ENCODE measurements at places on chromosomes 2 and 18.

DNA sequence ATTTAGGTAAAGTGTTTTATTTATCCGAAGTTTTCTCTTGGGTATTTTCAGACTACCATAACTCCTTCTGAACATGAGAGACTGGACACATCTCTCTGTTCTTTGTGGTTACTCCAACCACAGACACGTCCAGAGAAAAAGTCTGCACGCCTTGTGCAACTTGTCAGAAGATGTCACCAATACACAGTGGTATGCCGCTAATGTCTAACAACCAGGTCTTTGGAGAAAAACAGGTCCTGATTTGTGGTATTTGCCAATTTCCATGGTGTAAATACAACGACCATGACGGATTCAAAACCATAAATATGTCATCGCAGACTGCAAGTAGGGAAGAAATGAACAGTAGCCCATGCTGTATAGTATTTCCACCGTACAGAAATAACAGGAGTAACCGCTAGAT lies 620.6 kb upstream of the ID2 start:
- no peak for DNase-seq

GRCh38 chr18:7600528-7601245 lies 33.6 kb downstream of the PTPRM start:
- DNase-seq = no peak

GRCh38 chr2:181431674-181432073 lies 25.5 kb upstream of the ITGA4 start:
- DNase-seq = no peak

DNA sequence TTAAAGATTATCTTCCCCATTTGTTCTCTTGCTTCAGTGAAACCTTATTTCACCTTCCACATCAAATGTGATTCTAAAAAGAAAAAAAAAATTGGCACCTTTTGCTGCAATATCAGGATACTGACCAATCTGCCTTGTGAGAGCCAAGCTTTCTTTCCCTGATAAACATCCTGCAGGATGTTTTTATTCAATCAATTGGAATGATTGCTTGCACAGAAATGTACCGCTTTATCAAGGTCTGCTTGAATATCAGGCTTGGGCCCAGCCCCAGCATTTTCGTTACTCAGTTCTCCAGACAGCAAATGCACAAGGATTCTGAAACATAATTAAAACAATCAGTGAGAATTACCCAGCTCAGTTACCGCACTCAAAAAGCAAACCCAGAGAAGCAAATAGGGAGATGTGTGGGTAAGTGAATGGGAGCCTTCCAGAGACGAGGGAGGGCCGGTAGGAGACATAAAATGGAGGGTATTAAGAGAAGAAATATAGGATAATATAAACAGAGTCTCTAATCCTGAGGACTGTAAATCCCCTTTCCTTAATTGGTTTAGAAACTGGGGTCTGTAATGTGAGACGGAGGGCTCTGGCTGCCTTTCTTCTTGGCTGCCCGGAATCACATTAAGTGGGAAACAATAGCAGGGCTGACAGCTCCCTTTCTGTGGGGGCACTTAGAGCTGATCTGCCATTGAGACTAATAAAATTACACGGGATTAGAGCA lies 291.8 kb downstream of the ICOS start:
- no peak for DNase-seq

- no peak for DNase-seq
These were observed 24.7 kb downstream of the TGFA start for GRCh38 chr2:70528929-70529328.

- DNase-seq = no peak
These were observed 22.6 kb upstream of the GAREM2 start for GRCh38 chr2:26150243-26150642.

GRCh38 chr18:74497324-74497676 lies 1.1 kb downstream of the CNDP2 start:
- no peak for DNase-seq

GRCh38 chr2:221518935-221519625 lies 53.0 kb downstream of the EPHA4 start:
- DNase-seq = no peak

DNA sequence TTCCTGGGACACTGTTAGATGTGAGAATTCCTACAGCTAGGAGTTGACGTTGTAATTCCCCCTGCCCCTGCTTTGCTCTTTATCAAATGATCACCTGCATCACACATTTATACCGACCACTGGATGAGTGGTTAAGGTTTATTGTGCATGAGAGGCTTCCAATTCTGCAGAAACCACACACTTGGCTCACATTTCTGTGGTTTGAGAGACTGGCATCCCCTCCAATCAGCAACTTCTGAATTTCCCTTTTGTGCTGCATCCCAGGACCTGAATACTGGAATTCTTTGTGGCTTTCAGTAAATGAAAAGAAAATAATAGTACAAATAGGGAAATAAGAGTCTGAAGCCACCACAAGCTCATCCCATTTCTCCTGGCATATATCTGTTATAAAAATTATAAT lies 628.7 kb upstream of the PIK3C3 start:
- no peak for DNase-seq

DNA sequence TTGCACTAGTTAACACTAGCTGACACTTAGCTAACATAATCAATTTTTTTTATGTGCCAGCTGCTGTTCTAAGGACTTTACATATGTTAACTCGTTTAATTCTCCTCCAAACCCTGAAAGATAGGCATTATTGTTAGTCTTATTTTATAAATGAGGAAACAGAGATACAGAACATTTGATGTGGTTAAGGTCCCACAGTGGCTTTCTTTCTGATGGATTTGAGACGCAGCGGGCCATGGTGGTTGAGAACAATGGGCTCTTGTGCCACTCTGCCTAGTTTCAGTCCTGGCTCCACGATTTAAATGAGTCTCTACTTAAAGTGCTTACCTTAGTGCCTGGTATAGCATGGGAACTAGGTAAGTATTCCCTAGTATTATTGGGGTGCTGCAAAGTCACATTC lies 201.9 kb upstream of the SPRED2 start:
- DNase-seq = no peak

DNA sequence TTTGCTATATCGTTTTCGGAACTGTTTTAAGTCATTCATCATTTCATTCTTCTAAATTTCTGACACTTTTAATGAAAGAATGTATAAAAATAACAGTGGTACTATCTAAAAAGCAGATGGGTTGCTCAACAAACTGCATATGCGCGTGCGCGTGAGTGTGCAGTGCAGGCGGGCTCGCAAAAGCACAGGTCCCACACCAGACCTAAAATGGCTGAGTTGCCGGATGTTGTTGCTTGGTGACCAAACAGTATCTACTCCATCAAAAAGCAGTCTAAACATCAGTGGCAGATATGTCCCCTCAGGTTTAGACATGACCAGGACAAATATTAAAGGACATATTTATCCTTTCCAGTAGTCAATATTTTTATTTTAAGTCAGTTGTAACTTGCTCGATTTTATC lies 5.1 kb downstream of the NOL4 start:
- DNase-seq = no peak

DNA sequence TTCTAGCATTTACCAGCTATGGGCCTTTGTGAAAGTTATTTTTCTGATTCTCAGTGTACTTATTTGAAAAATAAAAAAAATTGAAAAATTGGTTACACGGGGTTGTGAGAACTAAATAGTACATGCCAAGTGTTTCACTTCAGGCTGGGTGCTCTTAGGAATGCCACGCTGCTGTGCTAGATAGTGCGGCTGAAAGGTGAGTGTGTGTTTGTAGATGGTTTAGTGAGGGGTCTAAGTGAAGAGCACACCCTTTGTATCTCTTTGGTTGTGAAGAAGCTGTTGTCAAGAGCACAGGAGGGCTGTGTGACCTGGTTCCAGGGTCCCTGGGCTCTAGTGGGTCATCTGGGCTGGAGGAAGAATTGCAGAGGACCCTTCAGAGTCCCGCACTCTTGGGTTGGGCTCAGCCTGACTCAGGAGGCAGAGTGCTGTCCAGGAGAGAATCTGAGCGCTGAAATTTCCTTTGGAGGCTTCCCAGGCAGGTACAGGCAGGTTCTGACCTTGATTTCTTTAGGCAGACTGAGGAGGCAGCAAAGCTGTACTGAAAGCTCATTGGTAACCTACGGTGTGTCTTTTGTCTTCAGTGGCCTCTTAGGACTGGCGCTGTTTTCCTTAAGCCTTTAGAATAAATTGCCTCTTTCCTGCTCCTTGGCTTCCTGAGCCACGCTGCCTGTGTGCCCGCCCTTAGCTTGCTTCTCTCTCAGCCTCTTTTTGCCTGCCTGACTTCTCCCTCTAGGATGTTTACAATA lies 44.4 kb downstream of the MAP4K4 start:
- DNase-seq = no peak
